ENCODE measurements at places on chromosomes 13 and 19.

- no peak for DNase-seq
Measured at GRCh38 chr13:45232591-45232990, 31.7 kb upstream of the KCTD4 start.

GRCh38 chr19:40609561-40610395 is 8.6 kb downstream of the LTBP4 start:
- peak; percentile 90 for DNase-seq

GRCh38 chr13:59133903-59134302 is 1029.8 kb downstream of the DIAPH3 start:
- no peak for DNase-seq

DNA sequence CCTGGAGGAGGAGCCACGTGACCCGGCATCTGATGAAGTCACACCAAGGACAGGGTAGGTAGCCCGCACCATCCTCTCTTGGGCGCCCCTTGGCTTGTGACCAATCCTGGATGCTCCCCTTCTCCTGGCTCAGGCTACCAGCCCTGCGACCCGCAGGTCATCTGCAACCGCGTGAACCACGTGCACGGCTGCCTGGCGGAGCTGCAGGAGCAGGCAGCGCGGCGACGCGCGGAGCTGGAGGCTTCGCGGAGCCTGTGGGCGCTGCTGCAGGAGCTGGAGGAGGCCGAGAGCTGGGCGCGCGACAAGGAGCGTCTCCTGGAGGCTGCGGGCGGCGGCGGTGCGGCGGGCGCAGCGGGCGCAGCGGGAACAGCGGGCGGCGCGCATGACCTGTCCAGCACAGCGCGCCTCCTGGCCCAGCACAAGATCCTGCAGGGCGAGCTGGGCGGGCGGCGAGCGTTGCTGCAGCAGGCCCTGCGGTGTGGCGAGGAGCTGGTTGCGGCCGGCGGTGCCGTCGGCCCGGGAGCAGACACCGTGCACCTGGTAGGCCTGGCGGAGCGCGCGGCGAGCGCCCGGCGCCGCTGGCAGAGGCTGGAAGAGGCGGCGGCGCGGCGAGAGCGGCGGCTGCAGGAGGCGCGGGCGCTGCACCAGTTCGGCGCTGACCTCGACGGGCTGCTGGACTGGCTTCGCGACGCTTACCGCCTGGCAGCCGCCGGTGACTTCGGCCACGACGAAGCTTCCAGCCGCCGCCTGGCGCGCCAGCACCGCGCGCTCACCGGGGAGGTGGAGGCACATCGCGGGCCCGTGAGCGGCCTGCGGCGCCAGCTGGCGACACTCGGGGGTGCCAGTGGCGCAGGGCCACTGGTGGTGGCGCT is 45.9 kb downstream of the SPTBN4 start:
- DNase-seq, result no peak

DNA sequence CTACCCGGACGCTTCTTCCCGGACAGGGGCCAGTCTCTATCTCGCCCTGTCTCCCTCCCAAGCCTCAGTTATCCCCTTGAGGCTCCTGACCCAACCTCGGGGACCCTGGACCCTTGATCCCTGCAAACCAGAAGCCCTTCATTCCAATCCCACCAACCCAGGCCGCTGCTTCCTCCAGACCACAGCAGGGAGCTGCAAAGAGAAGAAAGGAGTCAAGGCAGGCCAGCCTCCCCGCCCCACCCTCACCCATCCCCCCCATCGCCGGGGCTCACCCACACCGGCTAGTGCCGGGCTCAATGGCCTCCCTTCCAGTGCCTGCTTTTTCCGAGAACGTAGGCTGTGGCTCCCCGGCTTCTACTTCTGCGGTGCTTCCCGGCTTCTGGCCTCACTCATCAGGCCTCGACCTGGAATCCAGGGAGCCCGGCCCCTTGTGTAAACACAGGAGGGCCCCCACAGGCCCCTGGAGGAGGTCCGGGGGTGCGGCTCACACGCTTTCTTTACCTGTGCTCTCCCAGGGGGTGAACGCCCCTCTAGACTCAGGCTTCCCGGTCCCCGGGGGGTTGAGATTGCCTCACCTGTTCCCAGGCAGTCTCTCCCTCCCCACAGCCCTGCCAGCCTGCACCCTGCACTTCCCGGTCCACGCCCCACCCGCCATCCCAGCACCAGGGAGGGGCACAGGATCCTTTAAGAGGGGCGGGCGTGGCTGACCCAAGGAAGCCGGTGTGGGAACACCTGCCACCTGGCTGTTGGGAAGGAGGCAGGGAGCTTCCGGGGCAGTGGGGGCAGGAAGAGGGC is at the start of gene FAM83E:
Gene FAM83E (minus strand): TSS at position 641 of the 795 bp plus-strand sequence. CDS start 1,704 bp downstream, outside the sequence.
- DNase-seq, result no peak

Measured in stimulated activated CD4-positive, alpha-beta T cell treated with anti-CD3 and anti-CD28 coated beads, Interleukin-4, amount 100 ng/mL, for 4 hours (primary cell).